ENCODE measurements at places on chromosomes 2 and 18. TPM values are rescaled to one million over a fixed set of nuclear protein-coding genes. Genes with fewer than 3 reads are reported as not detected.

DNA sequence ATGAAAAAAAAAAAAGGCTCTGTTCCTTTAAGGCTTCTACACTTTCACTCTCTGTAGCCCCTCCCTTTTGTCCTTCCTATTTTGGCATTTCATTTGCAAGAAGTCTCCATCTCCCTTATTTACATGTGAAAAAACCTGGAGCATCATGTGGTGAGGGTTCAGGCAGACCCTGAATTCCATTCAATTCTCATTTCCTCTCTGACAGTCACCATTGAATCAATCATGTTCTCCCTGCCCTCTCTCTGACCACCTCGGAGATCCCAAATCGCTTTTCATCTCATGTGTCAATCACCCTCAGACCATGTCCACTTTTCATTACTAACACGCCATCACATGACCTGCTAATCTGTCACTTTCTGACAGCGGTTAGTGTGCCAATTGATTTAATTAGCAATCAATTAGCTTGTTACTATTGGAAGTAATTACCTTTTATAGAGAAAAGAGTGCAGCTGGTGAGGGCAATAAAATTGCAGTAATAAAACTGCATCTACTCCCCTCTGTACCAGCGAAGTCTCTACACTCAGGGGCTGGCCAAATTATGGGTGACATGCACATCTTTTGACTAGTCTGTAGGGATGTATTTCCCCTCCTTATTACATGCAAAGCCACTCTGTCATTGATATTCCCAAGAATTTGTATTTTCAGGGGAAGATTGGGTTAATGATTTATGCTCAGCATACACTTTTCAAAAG is 317.4 kb downstream of the EN1 start:
- DNase-seq: no peak

Gene STPG4
- not detected for total RNA-seq

Gene KRCC1
- total RNA-seq: 55.8 TPM

DNA sequence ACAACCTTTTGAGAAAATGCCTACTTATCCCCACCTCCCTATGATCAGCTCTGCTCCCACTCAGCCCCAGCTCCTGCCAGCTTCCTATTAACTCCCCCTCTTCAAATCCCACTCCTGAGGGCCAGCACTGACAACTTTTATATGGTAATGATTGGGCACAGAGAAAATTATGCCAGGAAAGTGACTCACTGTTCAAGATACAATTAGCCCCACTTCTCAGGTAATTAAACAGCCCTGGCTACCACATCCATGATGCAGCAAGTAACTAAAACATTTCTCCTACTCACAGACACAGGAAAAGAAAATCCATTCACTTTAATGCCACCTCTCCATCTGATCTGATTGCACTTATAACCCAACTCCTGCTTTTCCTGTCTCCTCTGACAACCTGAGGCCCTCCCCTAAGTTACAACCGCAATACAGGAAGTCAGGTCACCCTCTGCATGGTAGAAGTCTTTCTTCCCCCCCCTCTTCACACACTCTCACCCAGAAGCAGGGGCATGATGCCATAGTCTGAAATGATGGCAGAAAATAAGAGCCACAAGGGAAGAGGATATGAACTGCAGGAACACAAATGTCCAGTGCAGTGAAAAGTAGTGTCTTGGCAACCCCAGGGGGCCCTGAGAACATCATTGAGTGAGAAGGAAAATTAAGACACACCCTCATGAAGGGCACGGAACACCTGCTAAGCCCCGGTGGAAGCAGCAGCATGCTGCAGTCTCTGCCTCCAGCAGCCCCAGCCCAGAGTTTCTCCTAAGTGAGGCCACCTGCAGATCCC is 54.4 kb downstream of the STK39 start:
- no peak for DNase-seq

- no peak for DNase-seq
Measured at GRCh38 chr2:68845043-68845442, 26.2 kb downstream of the BMP10 start.

DNA sequence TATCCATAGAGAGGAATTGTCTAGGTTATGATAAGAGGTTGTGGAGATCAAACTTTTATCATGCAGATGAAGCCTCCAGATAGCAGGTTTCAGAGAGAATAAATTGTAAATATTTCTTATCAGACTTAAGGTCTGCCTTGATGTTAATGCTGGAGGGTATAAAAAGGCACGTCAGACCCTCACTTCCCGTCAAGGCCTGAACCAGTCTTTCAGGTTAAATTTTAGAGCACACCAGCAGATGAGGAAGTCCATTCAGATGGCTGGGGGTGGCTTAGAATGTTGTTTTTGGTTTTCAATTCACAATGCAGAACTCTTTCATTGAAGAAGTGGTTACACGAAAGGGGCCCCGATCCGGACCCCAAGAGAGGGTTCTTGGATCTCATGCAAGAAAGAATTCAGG is 144.4 kb upstream of the FBXO11 start:
- no peak for DNase-seq

- no peak for DNase-seq
Measured at GRCh38 chr2:182415771-182416170, 11.1 kb downstream of the PDE1A start.

GRCh38 chr2:67570611-67571010 is 173.5 kb downstream of the ETAA1 start:
- peak; percentile 53 for DNase-seq

- DNase-seq: no peak
Measured at GRCh38 chr2:86304416-86304815, 33.0 kb downstream of the REEP1 start.
